ENCODE measurements at places on chromosomes 7 and 10.

DNA sequence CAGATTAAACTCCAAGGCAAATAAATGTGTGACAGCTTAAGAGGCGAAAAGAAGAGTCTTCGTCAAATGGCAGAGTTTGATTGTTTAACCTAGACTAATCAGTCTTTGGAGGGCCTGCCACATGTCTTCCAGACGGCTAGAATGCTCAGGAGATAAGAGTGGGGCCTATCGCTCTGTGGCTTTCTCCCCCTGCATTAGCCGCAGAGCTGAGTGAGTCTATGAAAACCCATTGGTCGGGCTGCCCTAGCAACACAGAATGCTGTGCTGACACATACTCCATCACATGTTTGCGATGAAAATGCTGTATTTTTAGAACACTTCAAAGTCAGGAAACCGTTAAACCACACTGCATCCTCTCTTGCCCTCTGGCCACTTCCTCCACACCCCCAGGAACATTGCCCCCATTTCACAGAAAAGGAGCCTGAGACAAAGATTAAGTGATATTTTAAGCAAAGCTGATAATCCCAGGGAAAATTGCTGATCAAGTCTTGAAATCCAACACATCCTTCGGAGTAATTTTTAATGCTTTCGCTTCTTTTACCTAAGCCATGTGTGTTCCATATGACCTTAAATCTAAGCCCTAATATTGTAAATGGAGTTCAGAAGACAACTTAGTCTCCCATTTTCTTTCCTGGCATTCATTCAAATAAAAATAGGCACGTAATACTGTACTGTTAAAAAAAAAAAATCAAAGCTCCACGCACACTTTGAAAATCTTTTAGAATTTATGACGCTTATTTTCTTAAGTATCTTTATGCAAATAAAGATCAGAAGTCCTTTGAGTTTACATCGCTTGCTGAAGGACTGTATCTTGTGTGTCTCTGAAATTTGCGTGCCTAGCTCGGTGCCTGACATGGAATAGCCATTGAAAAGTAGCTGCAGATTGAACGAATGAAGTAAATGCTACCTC lies 161.2 kb downstream of the CELF2 start:
- DNase-seq, result peak; percentile 91

DNA sequence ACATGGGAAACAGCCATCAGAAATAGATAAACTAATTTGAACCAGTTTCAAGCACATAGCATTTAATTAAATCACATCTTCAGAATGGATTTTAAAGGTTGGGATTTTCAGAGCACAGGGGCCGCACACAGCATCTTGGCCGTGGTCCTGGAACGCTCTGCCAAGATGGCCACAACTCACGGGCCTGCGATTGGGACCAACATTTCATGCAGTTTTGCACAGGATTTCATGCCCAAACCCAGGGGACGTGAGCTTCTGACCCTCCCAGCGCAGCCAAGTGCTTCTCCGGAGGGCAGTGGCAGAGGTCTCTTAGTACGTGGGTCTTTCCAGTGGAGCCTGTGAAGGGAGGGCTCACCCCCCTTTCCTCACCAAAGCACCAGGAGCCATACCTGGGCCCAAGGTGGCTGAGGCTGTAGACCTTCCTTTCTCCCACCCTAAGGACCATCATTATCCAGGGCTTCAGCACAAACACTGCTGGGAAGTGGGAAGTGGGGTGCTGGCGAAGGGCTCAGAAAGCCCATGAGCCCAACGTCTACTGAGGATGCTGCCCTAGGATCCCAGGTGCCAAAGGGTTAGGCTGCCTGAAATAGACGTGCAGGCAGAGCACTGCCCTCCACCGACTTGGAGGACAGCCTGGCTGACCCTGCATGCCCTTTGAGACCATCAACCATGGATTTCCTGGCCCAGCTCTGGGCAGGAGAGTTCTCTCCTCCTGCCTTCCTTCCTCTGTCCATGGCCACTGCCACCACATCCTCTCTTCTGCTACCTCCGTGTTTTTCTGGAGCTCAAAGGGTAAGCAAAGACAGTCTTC lies 611.2 kb upstream of the MGMT start:
- DNase-seq, result no peak

GRCh38 chr10:28879875-28880682 lies 202.8 kb downstream of the BAMBI start:
- no peak for DNase-seq

DNA sequence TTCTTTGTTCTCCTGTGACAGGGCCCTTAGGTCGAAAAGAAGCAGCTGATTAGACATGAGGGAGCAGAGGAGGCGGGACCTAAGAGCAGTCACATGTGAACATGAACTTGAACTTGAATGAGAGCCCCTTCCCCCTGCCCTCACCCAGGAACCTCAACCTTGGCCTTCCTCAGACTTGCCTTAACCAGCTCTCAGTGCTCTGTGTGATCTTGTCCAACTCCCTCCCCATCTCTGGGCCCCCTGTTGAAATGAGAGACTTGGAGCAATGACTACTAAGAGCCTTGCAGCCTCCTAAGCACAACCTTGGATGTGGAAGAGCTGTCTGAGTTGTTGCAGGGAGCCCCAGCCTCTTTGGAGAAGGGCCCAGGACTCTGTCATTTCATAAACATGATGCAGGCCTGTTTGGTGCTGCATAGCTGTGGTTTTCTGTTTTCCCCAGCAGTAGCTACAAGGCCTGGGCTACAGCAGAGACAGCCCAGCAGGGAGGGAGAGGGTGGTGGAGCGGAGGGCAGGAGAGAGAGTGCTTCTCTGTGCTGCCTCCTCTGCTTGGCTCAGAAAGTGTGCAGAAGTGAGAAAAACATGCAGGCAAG lies 123.9 kb upstream of the ZMIZ1 start:
- DNase-seq, result no peak

GRCh38 chr10:1339396-1339795 lies 283.2 kb downstream of the WDR37 start:
- no peak for DNase-seq

GRCh38 chr10:37952043-37952755 lies 24.2 kb downstream of the ZNF25 start:
- DNase-seq, result no peak
